ENCODE measurements at places on chromosomes 7 and 10.

GRCh38 chr7:6012355-6013104 is 3.5 kb downstream of the AIMP2 start:
- no peak for DNase-seq

DNA sequence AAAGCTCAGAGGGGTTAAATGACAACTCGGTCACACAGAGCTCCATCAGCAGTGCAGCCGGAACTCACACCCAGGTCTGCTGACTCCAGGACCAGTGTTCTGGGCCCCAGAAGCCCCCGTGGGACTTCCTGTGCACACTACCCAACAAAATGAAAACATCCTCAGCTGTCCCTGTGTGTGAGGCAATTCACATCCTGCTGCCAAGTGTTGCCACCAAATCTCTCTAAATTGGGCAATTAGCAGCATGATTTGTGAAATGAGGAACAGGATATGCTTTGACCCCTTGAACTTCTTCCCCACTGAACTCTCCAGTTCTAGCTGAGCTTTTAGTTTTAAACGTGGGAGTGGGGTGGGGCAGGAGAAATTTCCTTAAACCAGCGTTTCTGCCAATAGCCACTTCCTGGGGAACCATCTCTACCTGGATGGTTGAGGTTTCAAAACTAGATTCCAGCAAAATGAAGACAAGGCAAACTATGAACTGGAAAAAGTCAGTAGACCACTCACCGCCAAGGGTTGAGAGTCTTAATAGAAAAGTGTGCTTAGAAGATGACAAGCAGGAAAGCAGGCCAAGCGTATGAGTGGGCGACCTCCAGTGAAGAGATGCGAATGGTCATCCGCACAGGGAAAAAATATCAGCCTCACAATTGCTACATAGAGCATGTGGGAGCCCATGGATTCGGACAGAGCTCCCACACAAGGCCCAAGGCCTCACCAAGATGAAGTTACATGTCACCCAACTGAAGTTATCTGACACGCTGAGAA is 51.9 kb upstream of the CHST15 start:
- no peak for DNase-seq

DNA sequence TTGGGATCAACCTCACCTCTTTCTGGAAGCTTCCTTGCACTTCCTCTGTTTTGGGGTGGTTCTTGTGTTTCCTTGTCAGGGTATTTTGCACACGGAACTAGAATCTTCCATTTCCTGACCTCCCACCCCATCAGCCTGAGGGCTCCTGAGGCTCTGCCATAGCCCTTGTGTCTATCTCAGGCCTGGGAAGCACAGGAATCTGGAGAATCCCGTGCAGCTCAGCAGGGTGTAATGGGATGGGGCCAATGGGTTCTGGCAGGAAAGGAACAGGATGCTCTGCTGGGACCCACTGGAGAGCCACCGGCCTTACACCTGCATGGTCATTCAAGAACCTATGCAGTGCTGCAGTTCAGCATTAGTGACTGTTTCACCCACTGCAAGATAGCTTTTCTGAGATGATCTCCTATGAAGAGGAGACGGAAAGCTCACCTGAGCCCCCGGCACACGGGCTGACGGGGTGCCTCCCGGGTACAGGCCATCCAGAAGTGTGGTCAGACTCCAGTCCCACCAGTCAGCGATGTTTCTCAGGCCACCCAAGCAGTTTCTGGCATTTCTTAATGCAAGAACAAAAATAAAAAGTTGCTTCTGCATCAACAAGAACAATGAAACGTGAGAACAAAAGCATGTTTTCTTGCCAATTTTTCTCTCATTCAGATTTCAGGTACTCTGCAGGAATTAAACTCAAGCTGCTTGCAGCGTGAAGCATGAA is 133.2 kb downstream of the PKD1L1 start:
- no peak for DNase-seq

GRCh38 chr7:38262545-38262944 is 10.9 kb downstream of the TARP start:
- DNase-seq: no peak

GRCh38 chr7:37964196-37964595 is 43.8 kb downstream of the EPDR1 start:
- DNase-seq: no peak

GRCh38 chr7:37570145-37570544 is 113.4 kb upstream of the GPR141 start:
- no peak for DNase-seq

DNA sequence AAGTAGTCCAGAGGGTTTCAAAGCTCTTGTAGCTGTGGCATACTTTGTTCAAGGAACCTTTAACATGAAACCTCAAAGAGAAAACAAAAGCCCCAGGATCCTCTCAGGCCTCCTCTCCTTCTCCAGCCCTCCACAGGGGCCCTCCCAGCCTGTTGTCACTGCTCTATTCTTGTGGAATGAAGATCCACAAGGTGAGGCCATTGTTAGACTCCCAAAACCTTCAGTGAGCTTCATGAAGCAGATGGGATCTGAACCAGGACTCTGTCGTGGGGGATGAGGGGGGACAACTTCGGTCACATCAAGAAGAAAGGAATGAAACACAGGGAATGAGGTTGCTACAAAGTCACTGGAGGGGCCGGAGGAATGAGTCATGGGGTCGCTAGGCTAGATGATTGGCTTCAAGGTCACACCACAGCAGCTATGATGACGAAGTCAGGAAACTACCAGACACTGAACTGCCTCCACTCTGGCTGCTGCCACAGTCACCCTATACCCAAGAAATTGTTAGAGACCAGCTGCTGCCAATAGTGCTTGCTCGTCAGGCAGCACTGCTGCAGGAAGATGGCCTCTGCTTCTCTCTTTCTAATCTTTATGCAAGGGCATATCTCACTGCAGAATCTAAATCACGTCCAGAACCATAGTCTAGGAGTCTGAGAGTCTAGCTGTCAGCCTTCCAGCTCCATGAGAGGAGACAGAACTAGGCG is 208.8 kb downstream of the HIBADH start:
- DNase-seq: no peak
